ENCODE measurements at places on chromosomes 16 and 17.
A peak's percentile ranks its signal among the peaks of the same experiment; 100 is the strongest.

GRCh38 chr17:58344047-58344790 is 7.8 kb downstream of the SUPT4H1 start:
- no peak for DNase-seq

- DNase-seq, result no peak
These were observed 6.4 kb downstream of the CASKIN2 start for GRCh38 chr17:75508931-75509361.

GRCh38 chr17:43368740-43369506 is 29.9 kb upstream of the ARL4D start:
- peak; percentile 87 for DNase-seq

DNA sequence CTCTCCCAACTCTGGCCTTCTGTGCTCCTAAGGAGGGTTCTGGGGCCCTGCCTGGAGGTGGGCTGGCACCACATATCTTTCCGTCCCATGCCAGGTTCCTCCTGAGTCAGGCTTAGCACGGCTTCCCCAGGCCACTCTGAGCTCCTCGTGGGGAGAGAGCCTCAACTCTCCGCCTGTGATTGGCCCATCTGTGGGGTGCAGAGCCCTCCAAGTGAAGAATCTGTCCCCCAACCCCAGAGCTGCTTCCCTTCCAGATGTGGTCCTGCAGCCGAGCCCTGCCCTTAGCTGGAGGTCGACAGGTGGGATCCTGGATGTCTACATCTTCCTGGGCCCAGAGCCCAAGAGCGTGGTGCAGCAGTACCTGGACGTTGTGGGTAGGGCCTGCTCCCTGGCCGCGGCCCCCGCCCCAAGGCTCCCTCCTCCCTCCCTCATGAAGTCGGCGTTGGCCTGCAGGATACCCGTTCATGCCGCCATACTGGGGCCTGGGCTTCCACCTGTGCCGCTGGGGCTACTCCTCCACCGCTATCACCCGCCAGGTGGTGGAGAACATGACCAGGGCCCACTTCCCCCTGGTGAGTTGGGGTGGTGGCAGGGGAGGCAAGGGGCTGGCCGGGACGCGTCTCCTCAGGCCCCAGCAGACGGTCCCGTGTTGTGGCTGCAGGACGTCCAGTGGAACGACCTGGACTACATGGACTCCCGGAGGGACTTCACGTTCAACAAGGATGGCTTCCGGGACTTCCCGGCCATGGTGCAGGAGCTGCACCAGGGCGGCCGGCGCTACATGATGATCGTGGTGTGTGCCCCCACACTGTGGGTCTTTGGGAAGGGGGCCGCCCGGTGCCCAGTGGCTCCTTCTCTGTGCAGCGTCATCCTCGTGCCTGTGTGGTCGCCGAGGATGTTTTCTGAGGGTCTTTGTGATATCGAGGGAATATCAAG is 6.9 kb downstream of the GAA start:
- no peak for DNase-seq

- peak; percentile 43 for DNase-seq
These were observed 8.6 kb upstream of the KDM6B start for GRCh38 chr17:7825206-7825990.

DNA sequence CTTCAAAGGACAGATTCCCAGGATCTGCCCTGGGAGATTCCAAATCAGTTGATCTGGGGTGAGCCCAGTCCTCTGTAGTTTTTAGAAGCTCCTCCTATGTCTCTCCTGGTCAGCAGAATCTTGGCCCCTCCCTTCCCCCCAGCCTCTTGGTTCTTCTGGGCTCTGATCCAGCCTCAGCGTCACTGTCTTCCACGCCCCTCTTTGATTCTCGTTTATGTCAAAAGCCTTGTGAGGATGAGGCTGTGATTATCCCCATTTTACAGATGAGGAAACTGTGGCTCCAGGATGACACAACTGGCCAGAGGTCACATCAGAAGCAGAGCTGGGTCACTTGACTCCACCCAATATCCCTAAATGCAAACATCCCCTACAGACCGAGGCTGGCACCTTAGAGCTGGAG is 840 bp upstream of the CDH5 start:
- peak; percentile 47 for DNase-seq

GRCh38 chr17:57752031-57752905 is 7.2 kb upstream of the CCDC182 start:
- DNase-seq, result no peak

DNA sequence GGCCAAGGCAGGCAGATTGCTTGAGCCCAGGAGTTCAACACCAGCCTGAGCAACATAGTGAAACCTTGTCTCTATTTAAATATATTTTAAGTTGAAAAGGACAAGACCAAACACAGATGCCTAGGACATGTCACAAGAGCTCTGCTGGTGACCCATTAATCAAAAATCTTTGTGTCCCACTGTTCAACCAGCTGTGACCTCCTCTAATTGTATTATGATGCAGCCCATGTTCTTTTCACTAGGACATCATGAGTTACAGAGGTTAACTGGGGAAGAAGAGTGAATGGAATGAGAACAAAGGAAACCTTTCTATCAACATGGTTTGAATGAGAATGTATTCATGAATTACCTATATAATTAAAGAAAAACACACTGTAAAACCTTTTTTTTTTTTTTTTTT is 7.0 kb downstream of the EFTUD2 start:
- no peak for DNase-seq

GRCh38 chr16:3909791-3910583 is 29.5 kb upstream of the CREBBP start:
- no peak for DNase-seq

- DNase-seq, result peak; percentile 66
These were observed 38.6 kb downstream of the SYNRG start for GRCh38 chr17:37570527-37571093.

- DNase-seq, result peak; percentile 82
These were observed 3.6 kb downstream of the ZNF267 start for GRCh38 chr16:31876951-31877828.

DNA sequence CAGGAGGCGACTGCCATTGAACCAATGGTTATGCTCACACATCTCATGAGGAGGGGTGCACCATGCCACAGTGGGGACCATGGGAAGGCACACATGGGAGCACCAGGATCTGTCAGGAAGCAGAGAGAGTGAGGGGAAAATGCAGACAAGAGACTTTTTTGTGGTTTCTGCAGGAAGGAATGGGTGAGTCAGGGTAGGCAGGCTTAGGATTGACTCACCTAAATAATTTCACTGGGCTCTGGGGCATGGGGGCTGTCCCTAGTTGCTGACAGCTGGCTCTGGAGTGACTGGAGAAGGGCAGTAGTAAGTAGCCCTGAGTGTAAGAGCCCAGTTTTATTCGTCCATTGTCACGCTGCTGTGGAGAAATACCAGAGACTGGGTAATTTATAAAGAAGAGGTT is 202.4 kb downstream of the AXIN2 start:
- peak; percentile 85 for DNase-seq

DNA sequence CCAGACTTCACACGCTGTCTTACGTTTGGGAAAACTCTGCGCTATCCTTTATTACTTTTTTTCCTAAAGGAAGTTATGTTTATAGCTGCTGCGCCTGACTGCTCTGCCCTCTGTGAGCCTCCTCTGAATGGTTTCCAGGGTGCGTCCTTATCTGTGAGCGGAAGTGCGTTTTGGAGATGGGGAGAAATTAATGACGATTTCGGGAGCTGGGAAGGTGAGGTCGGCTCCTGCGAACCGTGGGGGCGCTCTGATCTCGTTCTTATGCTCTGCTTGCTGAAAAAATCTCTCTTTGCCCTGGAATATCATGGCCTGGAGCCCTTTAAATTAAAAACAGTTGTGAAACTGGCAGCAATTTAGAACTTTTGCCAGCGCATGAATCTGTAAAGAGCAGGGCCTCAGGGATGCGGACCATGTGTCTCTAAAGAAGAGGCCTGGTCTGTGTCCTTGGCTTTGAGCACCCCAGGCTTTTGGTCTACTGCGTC is 135.7 kb upstream of the ZFHX3 start:
- DNase-seq, result peak; percentile 49

GRCh38 chr16:58481931-58482330 is 18.0 kb upstream of the NDRG4 start:
- DNase-seq, result peak; percentile 9

DNA sequence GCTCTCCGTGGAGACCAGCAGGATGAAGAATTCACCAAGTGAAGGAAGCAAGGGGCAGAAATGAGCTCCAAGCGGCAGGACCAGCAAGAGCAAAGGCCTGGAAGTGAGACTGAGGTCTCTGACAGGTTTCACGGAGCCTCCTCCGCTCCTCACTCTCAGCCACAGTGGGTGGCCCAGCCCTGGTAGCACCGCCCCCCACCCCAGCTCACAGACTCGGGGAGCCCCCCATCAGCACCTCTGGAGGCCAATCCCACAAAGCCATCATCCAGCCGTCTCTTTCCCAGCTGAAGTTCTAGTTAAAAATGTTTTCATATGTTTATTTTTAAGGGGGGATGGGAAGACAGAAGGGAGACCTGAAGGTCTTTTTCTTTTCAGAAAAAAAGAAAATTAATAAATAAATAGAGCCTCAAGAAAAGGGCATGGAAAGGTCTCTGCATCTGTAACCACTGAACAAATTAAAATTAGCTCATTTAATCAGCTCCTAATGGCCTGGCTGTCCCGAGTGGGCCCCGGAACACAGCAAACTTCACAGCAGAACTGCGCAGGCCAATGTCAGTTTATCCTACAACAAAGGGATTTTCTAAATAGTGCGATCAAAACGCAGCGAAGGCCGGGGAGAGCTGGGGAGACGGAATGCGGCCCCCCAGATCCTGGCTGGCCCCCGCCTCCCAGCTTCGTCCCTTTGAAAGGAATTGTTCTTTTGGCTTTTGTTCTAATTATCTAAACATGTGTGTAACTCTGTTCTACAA is 190.3 kb downstream of the ZNF423 start:
- no peak for DNase-seq

DNA sequence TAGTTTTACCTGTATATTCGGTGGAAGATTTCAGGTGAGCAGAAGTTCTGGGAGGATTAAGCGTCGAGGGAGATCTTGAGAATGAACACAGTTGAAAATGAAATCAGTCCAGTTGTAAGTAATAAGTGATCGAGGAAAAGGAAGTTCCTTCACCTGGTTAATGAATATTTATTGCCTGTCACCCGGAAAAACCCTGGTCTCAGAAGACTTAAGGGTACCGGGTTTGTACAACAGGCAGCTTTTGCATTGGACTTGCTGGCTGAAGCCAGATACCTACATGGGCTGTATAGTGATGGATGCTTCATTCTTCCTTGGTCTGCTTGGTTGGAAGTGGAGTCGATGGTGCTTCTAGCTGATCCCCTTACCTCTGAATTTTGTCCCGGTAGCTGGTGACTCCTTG is 72.7 kb downstream of the PRKCA start:
- DNase-seq, result no peak

- no peak for DNase-seq
These were observed 15.4 kb upstream of the ARHGAP17 start for GRCh38 chr16:25030420-25031131.

DNA sequence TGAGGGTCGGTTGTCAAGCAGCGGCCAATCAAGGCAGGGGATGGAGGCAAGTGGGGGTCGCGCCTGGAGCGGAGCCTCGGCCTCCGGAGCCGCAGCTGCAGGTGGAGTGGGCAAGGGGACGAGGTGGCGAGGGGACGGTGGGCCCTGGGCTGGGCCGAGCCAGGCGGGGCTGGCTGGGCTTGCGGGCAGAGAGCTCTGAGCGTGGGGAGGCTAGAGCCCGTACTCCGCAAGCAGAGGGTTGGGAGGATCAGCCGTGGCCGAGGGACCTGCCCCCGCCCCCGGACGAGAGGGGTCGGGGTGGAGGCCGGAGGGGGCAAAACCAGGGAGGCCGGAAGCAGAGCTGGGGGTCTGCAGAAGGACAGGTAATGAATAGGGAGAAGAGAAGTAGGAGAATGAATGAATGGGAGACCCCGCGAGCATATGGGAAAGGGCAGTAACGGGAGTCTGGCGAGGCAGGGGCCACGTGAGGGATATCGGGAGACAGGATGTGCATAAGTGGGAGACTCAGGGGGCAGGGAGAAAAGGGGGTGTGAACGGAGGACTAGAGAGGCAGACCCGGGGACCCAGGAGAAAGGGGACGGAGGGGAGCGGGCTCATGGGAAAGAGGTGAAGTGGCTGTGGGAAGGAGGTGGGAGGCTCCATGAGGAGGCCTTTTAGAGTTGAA is at the start of gene KATNB1:
Gene KATNB1, plus strand, starts transcription at position 16 of the 664 bp plus-strand sequence. CDS start 1,474 bp downstream, outside the sequence.
- DNase-seq, result peak; percentile 18

- no peak for DNase-seq
These were observed 13.2 kb downstream of the GABARAPL2 start for GRCh38 chr16:75579281-75579834.

- no peak for DNase-seq
These were observed 4.2 kb downstream of the LHX1 start for GRCh38 chr17:36941265-36942010.

GRCh38 chr17:77529328-77529650 is 388.5 kb downstream of the SEC14L1 start:
- no peak for DNase-seq

- no peak for DNase-seq
These were observed 49.9 kb upstream of the ELAC2 start for GRCh38 chr17:13067629-13068303.

DNA sequence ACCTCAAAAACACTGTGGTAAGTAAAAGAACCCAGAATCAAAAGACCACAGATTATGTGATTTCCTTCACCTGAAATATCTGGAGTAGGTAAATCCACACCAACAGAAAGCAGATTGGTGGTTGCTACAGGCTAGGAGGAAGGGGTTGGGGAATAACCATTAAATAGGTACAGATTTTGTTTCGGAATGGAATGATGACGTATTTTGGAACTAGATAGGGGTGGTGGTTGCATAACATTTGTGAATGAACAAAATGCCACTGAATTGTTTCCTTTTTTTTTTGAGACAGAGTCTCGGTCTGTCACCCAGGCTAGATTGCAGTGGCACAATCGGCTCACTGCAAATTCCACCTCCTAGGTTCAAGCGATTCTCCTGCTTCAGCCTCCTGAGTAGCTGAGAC is 100.9 kb upstream of the RBFOX1 start:
- DNase-seq, result no peak

DNA sequence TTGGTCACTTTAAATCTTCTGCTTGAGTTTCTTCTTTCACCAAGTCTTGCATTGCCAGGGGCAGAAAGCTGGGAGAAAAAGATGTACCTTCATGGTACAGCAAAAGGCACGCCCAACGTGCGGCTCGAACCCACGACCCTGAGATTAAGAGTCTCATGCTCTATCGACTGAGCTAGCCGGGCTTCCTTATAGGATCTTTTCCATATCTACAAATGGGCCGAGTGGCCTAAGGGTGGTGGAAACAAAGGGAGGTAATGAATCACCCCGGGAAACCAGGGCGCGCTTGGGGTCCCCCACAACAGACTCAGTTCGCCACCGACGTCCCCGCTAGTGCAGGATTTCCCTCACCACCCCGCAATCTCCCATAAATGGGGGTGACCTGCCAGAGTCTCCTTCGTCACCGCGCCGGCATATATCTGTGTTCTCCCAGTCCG is 7.5 kb upstream of the OR1F1 start:
- no peak for DNase-seq

- peak; percentile 25 for DNase-seq
These were observed at the start of gene P2RX5 for GRCh38 chr17:3695723-3696411. Gene P2RX5, minus strand, starts transcription at chr17:3696155. Its CDS starts 150 bp downstream, at chr17:3696005.

GRCh38 chr17:9410301-9410700 is 165.3 kb downstream of the STX8 start:
- no peak for DNase-seq

DNA sequence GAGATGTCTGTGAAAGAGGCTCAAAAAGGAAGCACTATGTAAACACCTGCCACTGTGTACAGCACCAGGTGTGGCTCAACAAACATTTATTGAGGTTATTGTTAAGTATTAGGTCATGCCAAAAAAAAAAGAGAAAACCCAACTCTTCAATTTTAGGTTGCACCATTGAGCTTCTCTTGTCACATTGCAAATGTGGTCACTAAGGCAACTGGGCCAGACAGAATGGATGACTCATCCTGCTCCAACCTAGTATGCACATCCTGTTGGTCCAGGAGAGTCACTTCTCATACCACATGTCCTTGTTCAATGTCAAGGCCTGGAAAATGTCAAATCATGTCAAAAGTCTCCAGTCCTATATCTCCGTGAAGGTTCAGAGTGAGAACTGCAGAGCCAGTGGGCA is 25.0 kb downstream of the HOXB1 start:
- peak; percentile 77 for DNase-seq

Data from EH (cell line).